ENCODE measurements at places on chromosomes 4 and X. TPM values are rescaled to one million over a fixed set of nuclear protein-coding genes. Genes with fewer than 3 reads are reported as not detected.

ADH1B gene
- 1.5 TPM for polyA plus RNA-seq

ETDB gene
- polyA plus RNA-seq, result not detected

ITGB1BP2 gene
- polyA plus RNA-seq, result 0.15 TPM

SOD3 gene
- 18.1 TPM for polyA plus RNA-seq

TEX13C gene
- not detected for polyA plus RNA-seq

SSX2 gene
- polyA plus RNA-seq, result not detected

EGF gene
- polyA plus RNA-seq, result 3.2 TPM
